ENCODE measurements at places on chromosomes 11 and 22.
A peak's percentile ranks its signal among the peaks of the same experiment; 100 is the strongest.

GRCh38 chr11:17473071-17473744 is 3.4 kb downstream of the ABCC8 start:
- DNase-seq: no peak

GRCh38 chr11:20451568-20451967 is 64.1 kb downstream of the PRMT3 start:
- DNase-seq: peak; percentile 13

GRCh38 chr11:116715383-116715782 is 57.4 kb downstream of the BUD13 start:
- no peak for DNase-seq

- no peak for DNase-seq
These were observed 4.6 kb downstream of the ADM start for GRCh38 chr11:10309163-10310093.

GRCh38 chr11:75371949-75372876 is 20.8 kb upstream of the ARRB1 start:
- no peak for DNase-seq

- no peak for DNase-seq
These were observed 69.2 kb upstream of the OR9G4 start for GRCh38 chr11:56817661-56818060.

Data from fibroblast of skin of left quadriceps (primary cell).